Activated T-helper 2 cell treated with anti-CD3 and anti-CD28 coated beads, Interferon-gamma antibody, Interleukin-2, Interleukin-4, amounts not matched to agents 10 μg/mL and 5 μg/mL and 100 μg/mL, durations not matched to agents 14 hours and 24 hours and 36 hours (primary cell): ENCODE measurements at places on chromosomes 2 and 18. TPM values are rescaled to one million over a fixed set of nuclear protein-coding genes. Genes with fewer than 3 reads are reported as not detected.
A peak's percentile ranks its signal among the peaks of the same experiment; 100 is the strongest.

The FAM124B gene
- total RNA-seq, result 2.0 and 2.1 TPM in 2 replicates

The GULP1 gene
- not detected in 2 replicates for total RNA-seq

The VWC2L gene
- total RNA-seq, result not detected in 2 replicates

The NAT8 gene
- not detected in 2 replicates for total RNA-seq

The DSEL gene
- 0.05 TPM in 1 of 2 replicates, not detected in the other for total RNA-seq

The NTSR2 gene
- not detected in 2 replicates for total RNA-seq

The FSHR gene
- total RNA-seq, result not detected in 2 replicates

The PSTPIP2 gene
- total RNA-seq, result 36.8 and 39.0 TPM in 2 replicates

The CCBE1 gene
- not detected in 2 replicates for total RNA-seq

The PLCL1 gene
- 1.8 and 2.0 TPM in 2 replicates for total RNA-seq

DNA sequence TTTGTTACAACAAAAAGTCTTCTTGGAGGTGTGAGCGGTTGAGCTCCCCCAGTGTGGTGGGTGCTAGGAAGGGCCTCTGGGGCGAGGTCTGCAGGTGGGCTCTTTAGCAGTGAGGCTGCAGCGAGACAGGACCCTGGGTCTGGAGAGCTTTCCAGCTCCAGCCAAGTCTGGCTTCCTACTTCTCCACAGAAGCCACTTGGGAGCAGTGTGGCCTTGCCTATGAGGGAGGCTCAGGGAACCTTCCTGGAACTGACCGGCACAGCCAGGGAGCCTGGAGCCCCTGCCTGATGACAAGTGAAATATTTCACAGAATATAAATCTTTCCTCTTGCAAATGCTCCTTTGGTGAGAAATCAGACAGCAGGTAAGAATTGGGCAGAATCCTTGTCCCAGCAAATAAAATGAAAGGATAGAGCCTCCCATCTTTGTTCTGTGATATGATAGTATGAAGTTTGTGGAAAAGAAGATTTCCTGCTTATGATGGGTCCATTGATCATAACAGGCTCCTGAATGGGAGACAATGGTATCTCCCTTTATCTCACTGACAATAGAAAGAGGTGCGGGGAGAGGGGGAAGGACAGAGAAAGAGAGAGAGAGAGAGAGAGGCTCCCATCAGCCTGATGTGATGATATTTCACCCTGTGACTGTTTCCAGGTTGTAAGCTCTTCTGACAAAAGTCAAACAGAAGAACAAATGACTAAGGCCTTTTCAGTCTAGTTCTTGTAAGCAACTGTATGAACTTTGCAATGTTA lies 289.8 kb upstream of the SPRED2 start:
- H3K4me3 ChIP-seq, result no peak overlapping the region
- peaks cover 4% of the 10 kb centered on the region for H3K27me3 ChIP-seq
- no peak for DNase-seq
- H3K36me3 ChIP-seq, result no peaks in the 10 kb centered on the region
- H3K4me1 ChIP-seq, result no peaks in the 10 kb centered on the region

- H3K4me3 ChIP-seq, result no peak overlapping the region
- no peaks in the 10 kb centered on the region for H3K27me3 ChIP-seq
- DNase-seq, result no peak
- no peaks in the 10 kb centered on the region for H3K4me1 ChIP-seq
- H3K36me3 ChIP-seq, result peaks cover 17% of the 10 kb centered on the region
- no peak overlapping the region for H3K27ac ChIP-seq
Measured at GRCh38 chr2:38835015-38835601, 40.6 kb downstream of the DHX57 start.

DNA sequence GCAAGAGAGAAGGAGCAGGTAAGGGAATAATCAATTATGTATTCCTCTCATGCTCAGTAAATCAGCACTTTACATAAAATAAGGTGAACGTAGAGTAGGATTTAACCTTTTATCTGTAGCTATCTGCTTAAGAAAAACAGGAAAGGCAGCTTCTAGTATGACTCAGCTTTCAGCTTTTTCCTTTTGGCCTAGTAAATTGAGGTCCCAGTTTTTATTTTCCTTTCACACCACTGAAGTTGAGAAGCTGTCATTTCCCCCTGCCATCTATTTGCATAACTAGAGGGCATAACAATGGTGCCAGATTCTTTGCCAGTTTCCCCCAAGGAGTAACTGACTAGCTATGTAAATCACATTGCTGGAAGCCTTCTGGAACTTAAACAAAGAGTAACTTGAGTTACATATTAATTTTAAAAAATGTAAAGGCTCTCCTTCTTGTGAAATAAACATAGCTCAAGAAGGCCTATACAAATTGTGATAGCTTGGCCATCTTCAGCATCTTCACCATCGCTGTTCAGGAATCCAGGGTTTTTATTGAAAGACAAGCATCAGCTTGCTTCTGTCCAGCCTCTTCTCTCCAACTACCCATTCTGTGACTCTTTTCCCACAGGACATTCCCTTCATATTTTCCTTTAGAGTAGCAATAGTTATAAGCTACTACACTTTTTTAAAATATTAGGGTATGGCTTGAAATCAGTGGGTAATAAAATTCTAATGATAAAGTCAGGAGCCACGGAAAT lies 97.0 kb downstream of the KYNU start:
- H3K27ac ChIP-seq, result no peak overlapping the region
- H3K4me3 ChIP-seq, result no peak overlapping the region
- peaks cover 2% of the 10 kb centered on the region for H3K27me3 ChIP-seq

DNA sequence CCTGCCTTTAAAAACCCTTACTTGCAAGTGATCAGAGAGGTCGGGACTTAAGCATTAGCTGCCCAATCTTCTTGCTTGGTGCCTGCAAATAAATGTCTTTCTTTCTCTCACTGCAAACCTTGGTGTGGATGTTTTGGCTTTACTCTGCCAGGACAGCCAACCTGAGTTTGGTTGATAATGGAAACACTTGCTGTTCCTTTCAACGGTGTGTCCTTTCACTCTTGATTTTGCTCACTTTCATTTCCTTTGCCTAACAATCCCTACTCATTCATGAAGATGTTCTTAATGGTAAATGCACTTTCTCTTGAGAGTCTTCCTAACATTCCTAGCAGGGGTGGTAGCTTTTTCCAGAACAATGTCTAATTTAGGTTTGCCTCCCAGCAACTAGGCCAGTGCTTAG lies 366.2 kb downstream of the HRH4 start:
- H3K4me3 ChIP-seq, result no peak overlapping the region
- H3K27ac ChIP-seq, result no peak overlapping the region
- H3K4me1 ChIP-seq, result no peaks in the 10 kb centered on the region
- no peaks in the 10 kb centered on the region for H3K36me3 ChIP-seq
- DNase-seq, result no peak
- H3K27me3 ChIP-seq, result peaks cover 1% of the 10 kb centered on the region

- H3K27me3 ChIP-seq, result peaks cover 2% of the 10 kb centered on the region
- H3K4me1 ChIP-seq, result no peaks in the 10 kb centered on the region
- no peak for DNase-seq
- no peaks in the 10 kb centered on the region for H3K36me3 ChIP-seq
Measured at GRCh38 chr2:239018271-239019182, 170.6 kb downstream of the TWIST2 start.

- H3K4me3 ChIP-seq, result no peak overlapping the region
- peaks cover 18% of the 10 kb centered on the region for H3K36me3 ChIP-seq
- H3K4me1 ChIP-seq, result peaks cover 21% of the 10 kb centered on the region
- DNase-seq, result no peak
- no peak overlapping the region for H3K27ac ChIP-seq
Measured at GRCh38 chr2:65116645-65117044, 13.3 kb downstream of the RAB1A start.

DNA sequence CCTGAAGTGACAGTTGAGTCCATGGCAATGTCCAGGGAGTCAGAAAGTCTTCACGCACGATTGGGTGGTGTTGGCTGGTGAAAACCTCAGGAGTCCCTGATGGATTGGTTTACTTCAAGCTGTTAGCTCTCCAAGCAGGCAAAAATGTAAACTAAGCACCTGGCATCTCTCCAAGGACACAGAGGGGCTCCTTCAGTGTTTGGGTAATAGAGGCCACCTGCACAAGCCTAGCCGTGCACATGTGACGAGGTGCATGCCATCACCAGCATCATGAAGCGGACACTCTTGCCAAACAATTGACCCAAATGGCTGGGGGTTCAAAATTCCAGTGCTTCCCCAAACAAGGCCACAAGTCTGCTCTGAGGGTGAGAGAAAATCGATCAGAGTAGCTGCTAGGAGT lies 104.7 kb upstream of the CD302 start:
- H3K4me3 ChIP-seq, result peak overlapping the region; percentile 94
- peaks cover 48% of the 10 kb centered on the region for H3K36me3 ChIP-seq
- DNase-seq, result no peak
- H3K4me1 ChIP-seq, result peaks cover 51% of the 10 kb centered on the region
- H3K27me3 ChIP-seq, result no peaks in the 10 kb centered on the region
- H3K27ac ChIP-seq, result no peak overlapping the region

- no peak for DNase-seq
- H3K36me3 ChIP-seq, result peaks cover 25% of the 10 kb centered on the region
- H3K27me3 ChIP-seq, result no peaks in the 10 kb centered on the region
Measured at GRCh38 chr2:230648356-230648755, 64.3 kb upstream of the CAB39 start.

DNA sequence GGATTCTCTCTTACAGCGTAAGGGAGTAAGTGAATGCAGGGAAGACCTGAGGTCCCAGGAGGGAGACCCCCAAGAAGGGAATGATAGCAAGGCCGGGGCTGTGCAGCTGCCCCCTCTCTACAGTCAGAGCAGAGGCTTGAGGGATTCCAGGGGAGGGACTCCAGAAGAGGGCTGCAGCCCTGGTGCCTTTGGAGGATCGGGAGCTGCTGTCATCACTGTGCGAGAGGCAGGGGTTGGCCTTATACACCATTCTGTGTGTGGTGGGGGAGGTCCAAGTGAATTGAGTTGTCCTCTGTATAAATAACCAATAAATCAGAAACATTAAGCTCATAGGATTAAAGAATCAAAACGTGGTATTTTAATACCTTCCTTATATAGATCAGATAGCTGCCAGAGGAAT lies 114.9 kb downstream of the GLI2 start:
- no peaks in the 10 kb centered on the region for H3K4me1 ChIP-seq
- DNase-seq, result no peak
- no peak overlapping the region for H3K4me3 ChIP-seq
- no peaks in the 10 kb centered on the region for H3K27me3 ChIP-seq
- H3K36me3 ChIP-seq, result no peaks in the 10 kb centered on the region
